Non-pigmented ciliary epithelial cell (primary cell): ENCODE measurements at places on chromosomes 12 and 14.
A peak's percentile ranks its signal among the peaks of the same experiment; 100 is the strongest.

GRCh38 chr14:50812180-50812579, 18.8 kb downstream of the NIN start:
- DNase-seq: no peak

- DNase-seq: no peak
These were observed 518.1 kb downstream of the TRHDE start for GRCh38 chr12:72790273-72790672.

- DNase-seq: peak; percentile 96
These were observed 56.9 kb upstream of the E2F7 start for GRCh38 chr12:77122236-77122635.

GRCh38 chr12:65858831-65859230, 34.5 kb downstream of the HMGA2 start:
- no peak for DNase-seq

GRCh38 chr14:37131205-37131604, 41.2 kb downstream of the SLC25A21 start:
- DNase-seq: no peak

DNA sequence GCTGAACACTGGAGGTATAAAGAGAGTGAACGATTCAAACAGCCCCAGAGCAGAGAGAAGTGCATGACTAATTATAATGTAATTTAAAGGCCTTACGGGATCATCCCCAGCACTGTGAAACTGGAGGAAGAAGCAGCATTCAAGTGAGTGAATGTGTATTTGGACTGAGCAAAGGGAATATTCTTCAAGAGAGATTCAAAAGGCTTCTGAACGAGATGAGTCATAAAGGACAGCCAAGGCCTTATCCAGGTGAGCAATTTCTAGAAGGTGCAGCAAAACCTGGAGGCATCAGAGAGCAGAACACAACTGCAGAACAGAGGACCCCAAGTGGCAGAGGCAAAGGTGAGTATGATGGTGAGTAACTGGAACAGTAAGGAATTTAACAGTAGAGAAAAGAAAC, 127.2 kb downstream of the BCAT1 start:
- no peak for DNase-seq

DNA sequence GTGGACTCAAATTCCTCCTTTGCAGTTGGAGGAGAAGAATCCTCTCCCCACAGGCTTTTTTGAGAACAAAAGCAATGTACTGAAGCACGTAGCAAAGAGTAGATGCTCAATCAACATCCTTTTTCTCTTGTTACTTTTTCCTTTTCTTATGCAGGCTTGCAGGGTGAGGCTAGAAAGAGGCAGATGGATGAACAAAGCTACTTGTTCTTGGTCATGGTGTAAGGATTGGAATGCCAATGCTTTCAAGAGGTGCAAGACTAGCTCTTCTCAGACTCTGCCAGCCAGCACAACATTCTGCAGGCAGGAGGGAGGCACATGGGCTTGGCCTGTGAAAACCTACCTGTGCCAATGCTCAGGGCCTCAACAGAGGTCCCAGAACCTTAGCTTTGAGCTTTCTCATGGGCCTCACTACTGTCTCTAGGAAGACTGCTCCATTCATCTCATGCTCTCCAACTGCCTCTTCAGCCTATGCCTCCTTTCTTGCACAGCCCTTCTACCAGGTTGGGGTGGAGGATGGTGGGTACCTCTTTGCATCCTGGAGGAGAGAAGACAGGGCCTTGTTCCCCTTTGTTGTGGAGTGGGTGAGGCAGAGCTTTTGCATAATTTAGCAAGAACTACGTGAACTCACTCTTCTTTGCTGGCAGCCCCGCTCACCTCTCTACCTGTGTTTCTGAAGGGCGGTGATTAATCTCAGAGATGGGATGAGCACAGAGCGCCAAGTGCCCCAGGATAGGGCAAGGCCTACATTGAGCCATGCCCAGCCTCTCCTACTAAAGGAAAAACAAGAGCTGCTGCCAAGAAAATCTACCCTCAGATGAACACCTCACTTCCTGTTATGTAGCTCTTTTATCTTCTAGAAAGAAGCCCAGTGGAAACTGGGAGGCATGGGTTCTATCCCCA, 1119.7 kb downstream of the VRK1 start:
- no peak for DNase-seq

GRCh38 chr12:67804168-67804567, 155.6 kb downstream of the DYRK2 start:
- DNase-seq: no peak

- no peak for DNase-seq
These were observed 502.5 kb downstream of the VRK1 start for GRCh38 chr14:97299661-97300060.

DNA sequence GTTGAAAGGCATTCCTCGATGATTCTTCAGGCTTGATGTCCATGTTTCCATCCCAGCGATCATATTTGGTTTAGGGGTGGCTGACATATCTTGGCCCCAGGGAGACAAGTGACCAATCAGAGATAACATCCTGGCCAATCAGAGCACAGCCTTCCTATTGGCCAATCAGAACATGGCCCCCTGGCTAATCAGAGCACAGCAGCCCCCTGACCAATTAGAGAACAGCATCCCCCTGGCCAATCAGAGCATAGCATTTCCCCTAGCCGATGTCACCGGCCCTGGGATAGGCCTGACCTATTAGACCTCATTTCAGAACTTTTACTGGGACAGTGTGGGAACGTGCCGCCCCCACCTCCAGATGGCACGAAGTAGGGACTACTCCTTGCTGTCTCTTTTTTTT, 182.2 kb downstream of the AACS start:
- no peak for DNase-seq

- no peak for DNase-seq
These were observed 27.6 kb downstream of the CCDC63 start for GRCh38 chr12:110874351-110874750.

GRCh38 chr14:27553790-27554189, 956.0 kb upstream of the NOVA1 start:
- DNase-seq: no peak

DNA sequence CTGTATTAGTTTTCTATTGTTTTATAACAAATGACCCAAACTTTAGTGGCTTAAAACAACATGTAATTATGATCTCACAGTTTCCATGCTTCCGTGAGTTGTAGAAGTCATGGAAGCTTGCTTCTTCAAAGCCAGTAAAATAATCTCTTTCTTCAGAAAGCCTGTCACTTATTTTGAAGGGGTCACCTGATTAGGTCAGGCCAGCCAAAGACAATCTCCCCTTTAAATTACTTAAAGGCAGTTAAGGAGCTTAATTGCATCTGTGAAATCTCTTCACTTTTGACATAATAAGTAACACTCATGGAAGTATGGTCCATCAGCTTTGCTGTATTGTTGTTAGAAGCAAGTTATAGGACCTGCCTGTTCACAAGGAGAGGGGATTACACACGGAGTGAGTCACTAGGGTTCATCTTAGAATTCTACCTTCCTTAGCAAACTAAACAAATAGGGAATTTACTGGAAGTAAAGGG, 89.8 kb downstream of the FAR2 start:
- DNase-seq: no peak

GRCh38 chr12:6613015-6613775, 6.0 kb upstream of the CHD4 start:
- no peak for DNase-seq

GRCh38 chr14:58813745-58814144, 176.0 kb downstream of the DACT1 start:
- DNase-seq: no peak

- DNase-seq: no peak
These were observed 32.0 kb upstream of the SPPL3 start for GRCh38 chr12:120936197-120936596.

- DNase-seq: no peak
These were observed 33.3 kb downstream of the SUPT16H start for GRCh38 chr14:21350539-21350938.

DNA sequence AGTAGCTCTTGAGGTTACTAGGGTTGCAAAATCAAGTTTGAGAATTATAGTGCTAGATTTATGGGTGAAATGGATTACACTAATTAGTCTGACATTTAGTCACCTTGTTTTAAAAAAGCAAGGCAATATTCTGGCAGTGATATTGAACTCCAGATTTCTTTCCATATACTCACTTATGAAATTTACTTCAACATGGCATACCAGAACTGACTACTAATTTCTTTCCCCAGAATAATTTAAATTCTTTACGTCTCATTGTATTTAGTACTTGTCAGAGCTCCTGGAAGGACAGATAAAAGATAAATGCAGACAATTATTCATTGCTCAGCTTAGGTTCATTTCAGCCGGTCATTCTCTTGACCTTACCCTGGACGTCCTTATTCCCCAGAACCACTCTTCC, 24.3 kb downstream of the EMP1 start:
- DNase-seq: no peak

- no peak for DNase-seq
These were observed 36.9 kb downstream of the BCL11B start for GRCh38 chr14:99234961-99235571.

- DNase-seq: no peak
These were observed 60.9 kb downstream of the PLEKHA5 start for GRCh38 chr12:19190292-19191031.

GRCh38 chr12:106071686-106072085, 67.1 kb downstream of the NUAK1 start:
- DNase-seq: no peak

GRCh38 chr12:22598141-22598762, 26.7 kb upstream of the ETNK1 start:
- no peak for DNase-seq

GRCh38 chr12:92546259-92546634, 156.5 kb upstream of the PLEKHG7 start:
- DNase-seq: no peak

DNA sequence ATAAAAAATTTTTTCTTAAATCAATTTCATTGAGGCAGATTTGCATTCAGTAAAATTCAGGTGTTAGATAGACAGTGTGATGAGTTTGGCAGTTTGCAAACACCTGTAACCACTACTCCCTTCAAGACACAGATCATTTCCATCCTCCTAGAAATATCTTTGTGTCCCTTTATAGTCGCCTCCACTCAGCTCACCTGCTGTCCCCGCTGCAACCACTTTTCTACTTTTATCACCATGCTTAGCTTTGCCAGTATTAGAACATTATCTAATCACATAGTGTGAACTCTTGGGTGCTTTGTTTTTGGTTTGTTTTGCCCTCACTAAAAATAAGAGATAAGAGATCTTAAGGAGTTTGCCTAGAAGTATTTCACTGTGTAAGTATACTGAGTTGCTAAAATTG, 73.8 kb downstream of the DERA start:
- no peak for DNase-seq

- DNase-seq: no peak
These were observed 20.1 kb downstream of the FAM181A start for GRCh38 chr14:93947282-93947681.

DNA sequence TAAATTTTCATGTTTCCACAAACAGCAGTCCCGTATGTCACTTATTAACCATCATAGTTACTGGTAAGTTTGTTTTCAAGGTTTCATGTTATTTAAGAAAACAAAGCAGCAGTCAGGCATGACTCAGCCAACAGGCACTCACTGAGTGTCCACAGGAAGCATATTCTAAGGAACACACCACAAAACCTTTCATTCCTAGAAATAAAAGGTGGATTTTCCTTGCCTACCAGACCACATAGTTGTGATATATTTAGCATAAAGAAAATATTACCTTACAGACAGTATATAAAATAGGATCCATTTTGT, 143.3 kb upstream of the AVPR1A start:
- DNase-seq: peak; percentile 86

GRCh38 chr14:96001866-96002497, 37.2 kb upstream of the C14orf132 start:
- no peak for DNase-seq

GRCh38 chr12:121038861-121039668, at the start of gene OASL:
Gene OASL, minus strand, starts transcription at chr12:121039246. Its CDS starts 275 bp downstream, at chr12:121038971.
- DNase-seq: no peak

GRCh38 chr14:103652806-103653205, 23.8 kb downstream of the KLC1 start:
- no peak for DNase-seq

GRCh38 chr12:113473942-113474341, 2.3 kb upstream of the LHX5 start:
- no peak for DNase-seq

GRCh38 chr12:85004204-85004603, 31.9 kb downstream of the TSPAN19 start:
- DNase-seq: no peak

- no peak for DNase-seq
These were observed 903 bp upstream of the PPP4R3A start for GRCh38 chr14:91511043-91511383.

DNA sequence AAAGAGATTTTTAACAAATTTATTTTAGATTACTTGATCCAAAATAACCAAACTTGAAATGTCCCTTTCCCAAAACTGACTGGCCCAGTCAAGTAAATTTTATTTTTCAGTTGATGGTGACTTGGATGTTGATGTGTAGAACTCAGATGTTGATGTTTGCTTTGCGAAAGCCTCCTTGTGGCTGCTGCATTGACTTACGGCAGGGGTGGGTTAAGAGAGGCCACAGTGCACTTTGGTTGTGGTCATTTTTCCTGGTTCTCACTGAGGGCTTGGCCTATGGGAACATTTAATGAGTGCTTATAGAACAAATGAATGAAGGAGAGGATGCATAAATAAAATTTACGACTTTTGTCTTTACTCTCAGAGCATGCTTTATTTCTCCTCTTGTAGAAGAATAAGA, 52.6 kb downstream of the SLCO1B3 start:
- no peak for DNase-seq

DNA sequence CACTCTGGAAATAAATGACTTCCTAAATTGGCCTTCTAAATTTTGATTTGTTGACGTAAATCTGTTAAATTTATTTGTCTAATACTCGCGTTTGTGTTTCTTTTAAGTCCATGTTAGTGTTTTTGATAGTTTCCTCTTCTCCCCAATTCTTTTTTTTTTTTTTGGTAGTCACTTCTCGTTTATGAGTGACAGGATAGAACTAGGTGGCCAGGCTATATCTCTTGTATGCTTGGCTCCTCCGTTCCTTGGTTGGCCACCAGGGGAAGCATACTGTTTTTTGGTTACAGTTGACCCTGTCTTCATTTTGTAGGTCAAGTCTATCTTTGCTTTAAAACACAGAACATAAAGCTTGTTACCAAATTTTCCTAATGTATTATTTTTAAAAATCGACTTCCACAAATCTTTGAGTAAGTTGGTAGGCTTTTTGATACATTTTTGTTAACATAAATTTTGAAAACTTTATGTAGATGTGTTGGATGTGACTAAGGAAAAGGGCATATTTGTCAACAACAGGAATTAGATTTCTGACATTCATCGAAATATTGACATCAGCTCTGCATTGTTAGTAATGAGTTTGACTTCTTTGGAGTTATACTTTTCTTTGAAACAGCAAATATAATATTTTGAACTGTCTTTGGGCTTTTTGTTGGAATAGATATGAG, 2.2 kb downstream of the RCOR1 start:
- no peak for DNase-seq

GRCh38 chr12:104201238-104202001, 14.2 kb upstream of the TXNRD1 start:
- no peak for DNase-seq
